ENCODE measurements at places on chromosomes 1 and 21. TPM values are rescaled to one million over a fixed set of nuclear protein-coding genes. Genes with fewer than 3 reads are reported as not detected.

GRCh38 chr21:45493401-45494001, 48.7 kb downstream of the SLC19A1 start:
- DNase-seq, result no peak

DNA sequence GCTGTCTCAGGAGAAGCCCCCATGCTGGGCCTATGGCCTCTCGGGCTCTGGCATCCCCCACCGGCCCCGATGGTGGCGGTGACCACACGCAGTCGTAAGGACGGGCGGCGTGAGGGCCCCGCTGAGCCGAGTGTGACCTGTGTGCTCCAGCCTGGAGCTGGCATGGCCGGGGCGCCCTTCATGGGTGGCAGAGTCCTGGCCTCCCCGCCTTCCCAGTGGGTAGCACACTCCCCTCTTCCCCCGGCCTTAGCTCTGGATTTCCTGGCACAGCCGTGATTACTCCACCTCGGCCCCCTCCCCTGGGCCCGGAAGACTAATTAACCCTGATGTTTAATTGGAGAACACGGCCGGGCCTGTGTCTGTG, 44.6 kb downstream of the SLX9 start:
- no peak for DNase-seq

DNA sequence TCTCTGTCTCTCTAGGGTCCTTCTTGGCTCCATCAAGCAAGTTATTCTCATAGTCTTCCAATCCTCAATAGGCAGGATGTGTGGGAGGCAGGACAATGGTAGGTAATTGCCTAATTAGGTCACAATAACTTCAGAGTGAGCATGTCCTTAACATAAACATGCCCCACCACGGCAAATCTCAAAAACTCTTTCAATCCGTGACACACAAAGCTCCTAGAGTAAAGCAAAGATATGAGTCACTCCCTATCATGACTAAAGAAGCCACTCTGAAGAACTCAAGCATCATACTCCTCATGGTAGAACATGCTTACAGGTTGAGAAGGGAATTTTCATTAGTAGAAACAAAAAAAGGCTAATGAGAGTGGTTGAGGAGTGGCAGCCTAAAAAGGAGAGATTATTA, 4.9 kb downstream of the HAO2 start:
- DNase-seq, result peak; percentile 21

GRCh38 chr1:101158424-101158823, 78.4 kb upstream of the S1PR1 start:
- no peak for DNase-seq

DNA sequence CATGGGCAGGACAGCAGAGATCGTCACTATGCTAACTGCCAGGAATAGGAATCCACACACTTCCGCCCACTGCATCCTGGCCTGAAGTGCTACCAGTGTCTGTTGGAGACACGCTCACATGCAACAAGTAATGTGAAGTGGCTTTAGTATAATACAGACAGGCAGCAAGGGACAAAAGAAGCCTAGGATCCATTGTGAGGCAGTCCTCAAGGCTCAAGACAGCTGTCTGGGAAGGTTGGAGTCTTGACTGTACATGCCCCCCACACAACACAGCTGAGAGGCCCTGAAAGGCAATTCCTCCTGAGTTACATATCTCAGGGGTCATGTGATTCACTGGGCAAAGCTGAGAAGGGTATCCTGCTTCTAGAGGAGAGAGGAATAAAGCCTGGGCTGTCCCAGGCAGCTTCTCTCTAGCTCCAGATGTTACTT, 39.9 kb upstream of the CD1D start:
- DNase-seq, result no peak

DNA sequence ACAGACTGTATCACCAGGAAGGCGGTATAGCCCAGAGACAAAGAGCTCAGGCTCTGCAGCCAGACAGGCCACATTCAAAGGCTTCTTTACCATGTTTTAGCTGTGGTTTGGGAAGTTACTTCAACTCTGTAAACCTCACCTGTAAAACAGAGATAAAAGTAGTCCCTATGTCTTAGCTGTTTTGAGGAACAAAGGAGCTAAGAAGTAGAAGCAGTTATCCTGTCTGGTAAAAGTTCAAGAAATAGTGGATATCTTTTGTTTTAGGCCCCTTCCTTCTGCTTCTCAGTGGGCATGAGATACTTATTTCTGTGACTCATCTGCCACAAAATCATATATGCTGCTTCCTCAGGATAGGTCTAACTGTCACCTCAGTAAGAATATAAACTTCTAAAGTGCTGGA, 6.5 kb downstream of the CD34 start:
- no peak for DNase-seq

GRCh38 chr1:154746622-154747299, 123.3 kb downstream of the KCNN3 start:
- DNase-seq, result peak; percentile 21

DNA sequence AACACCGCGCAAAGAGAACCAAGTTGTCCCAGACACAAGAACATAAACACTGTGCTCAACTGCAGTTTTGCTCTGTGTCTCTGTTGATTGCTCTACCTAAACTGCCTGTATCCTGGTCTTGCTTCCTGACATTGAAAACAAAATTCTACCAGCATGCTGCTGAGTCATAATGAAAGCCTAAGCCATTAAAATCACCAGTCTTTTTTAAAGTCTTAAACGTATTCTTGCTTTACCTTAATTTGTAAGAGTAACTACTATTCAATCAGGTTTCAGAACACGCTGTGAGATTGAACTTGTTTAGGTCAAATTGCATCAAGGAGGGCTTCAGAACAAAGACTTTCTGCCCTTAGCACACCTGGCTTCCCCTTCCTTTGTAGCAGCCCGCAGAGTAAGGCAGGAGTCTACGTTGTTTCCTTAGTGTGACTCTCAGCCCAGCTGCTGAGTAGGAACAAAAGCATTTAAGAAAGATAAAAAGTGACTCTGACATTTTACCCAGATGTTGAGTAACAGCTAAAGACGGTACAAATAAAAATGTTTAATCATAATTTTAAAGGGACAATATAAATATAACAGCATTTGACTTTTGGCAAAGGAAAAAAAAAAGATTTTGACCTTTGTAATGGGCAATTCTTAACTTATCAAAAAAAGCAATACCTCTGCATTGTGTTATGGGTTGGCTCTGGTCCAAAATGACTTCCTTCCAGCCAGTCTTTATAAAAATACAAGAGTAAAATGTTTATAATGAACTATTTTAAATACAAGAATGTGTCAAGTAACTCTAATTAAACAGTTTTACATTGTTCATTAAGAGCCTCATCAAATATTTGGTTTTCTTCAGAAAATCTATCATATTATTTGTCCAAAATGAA, 186.9 kb upstream of the ADGRL4 start:
- no peak for DNase-seq

DNA sequence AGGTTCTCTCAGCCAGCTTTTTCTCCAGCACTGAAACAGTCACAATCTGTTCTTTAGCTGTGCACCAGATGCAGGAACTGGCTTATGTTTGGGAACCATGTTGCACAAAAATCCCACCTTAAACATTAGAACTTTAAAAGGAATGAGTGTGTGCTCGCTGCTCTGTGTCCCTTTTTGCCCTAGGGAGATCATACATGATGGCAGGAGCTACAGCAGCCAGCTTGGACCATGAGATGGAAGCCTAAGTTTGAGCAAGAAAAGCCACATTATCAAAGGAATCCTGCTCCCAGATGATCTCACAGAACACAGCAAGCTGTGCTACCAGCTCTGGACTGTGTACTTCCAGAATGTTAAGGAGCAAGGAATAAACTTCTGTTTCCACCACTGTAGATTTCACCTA, 3.5 kb downstream of the ZBTB17 start:
- DNase-seq, result no peak

DNA sequence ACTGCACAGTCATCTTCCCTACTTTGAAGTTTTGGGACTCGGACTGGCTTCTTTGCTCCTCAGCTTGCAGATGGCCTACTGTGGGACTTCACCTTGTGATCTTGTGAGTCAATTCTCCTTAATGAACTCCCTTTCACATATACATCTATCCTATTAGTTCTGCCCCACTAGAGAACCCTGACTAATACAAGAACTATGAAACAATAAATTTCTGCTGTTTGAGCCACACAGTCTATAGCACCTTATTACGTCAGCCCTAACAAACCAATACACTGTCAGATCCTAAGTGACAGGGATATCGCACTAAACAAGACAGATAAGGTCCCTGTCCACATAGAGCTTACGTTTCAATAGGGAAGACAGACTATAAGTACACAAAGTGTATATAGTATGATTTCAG, 120.1 kb downstream of the PLPP3 start:
- DNase-seq, result no peak

DNA sequence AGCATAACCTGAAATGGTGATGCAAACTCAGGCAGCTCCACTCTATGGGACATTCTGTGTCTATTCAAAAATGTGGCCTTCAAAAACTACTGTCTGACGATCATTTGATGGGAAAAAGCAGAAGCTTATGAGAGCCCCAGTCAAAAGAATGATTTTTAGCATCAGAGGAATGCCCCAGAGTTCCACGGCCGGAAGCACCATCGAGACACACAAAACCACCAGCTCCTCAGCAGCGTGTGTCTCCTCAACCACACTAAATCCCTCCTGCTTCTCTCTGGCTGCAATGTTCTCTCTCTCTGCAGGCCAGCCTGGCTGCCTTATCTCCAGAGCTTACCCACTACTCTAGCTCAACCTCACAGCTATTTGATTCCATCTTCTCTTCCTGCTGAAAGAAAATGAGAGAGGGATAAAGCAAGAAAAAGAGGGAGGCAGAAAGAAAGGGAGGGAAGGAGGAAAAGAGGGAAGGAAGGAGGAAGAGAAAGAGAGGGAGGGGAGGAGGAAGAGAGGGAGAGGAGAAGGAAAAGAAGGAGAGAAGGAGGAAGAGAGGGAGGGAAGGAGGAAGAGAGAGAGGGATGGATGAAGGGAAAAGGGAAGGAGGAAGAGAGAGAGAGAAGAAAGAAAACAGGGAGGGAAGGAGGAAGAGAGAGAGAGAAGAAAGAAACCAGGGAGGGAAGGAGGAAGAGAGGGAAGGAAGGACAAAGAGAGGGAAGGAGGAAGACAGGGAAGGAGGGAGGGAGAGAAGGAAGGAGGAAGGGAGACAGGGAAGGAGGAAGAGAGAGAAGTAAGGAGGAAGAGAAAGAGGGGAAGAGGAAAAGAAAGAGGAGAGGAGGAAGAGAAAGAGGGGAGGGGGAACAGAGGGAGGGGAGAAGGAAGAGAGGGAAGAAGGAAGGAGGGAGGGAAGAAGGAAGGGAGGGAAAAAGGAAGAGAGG, 33.5 kb upstream of the LAPTM5 start:
- no peak for DNase-seq

GRCh38 chr1:59769736-59770095, 45.0 kb upstream of the HOOK1 start:
- peak; percentile 94 for DNase-seq

- no peak for DNase-seq
Measured at GRCh38 chr1:214494706-214495105, 56.7 kb downstream of the PTPN14 start.

GRCh38 chr21:38861989-38862683, 56.4 kb downstream of the ETS2 start:
- DNase-seq, result no peak

GRCh38 chr1:56545711-56546110, 33.7 kb downstream of the PLPP3 start:
- no peak for DNase-seq

- no peak for DNase-seq
Measured at GRCh38 chr1:81439046-81439823, 361.5 kb upstream of the ADGRL2 start.

DNA sequence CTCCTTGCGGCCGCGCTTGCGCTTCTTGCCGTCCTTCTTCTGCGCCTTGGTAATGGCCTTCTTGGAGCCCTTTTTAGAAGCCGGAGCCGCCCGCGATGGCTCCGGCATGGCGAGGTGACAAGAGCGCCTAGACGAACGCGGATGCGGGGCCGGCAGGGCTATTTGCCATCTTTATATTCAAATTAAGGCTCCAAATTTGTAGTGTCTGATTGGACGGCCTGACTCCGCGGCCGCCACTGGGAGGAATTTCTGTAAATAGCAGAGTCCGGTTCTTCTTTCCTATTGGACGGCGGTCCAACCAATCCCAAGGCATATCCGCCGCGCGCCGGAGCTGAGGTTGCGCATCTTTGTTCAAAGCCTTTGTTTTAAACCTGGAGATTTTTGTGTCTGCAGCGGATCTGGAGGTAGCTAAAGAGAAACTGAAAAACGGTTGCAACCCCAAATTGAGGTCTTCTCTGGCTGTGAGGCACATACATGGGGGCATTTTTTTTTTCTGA, 22.6 kb upstream of the RNF187 start:
- DNase-seq, result peak; percentile 90

DNA sequence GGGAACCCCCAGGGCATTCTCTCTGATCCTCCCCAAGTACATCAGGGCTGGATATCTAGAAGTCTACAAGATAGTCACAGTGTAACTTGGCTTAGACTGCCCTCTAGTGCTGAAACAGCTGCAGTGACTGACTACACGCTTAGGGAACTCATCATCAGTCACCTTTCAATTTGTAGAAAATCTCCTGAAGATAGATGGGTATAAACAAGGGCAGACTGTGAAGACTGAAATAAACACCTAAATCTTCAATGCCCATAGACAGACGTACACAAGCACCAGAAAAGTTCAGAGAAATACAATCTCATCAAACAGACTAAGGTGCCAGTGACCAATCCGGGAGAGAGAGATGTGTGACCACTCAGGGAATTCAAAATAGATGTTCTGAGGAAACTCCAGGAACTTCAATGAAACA, 46.6 kb downstream of the PACC1 start:
- peak; percentile 83 for DNase-seq

IFNLR1 gene
- 1.4 TPM for total RNA-seq

SUSD4 gene
- total RNA-seq, result not detected

RNU1-1 gene
- 1,866 TPM for total RNA-seq

CR1 gene
- not detected for total RNA-seq

FCGR1A gene
- not detected for total RNA-seq

PHACTR4 gene
- 66.2 TPM for total RNA-seq

HCRTR1 gene
- total RNA-seq, result not detected

SELENON gene
- 61.5 TPM for total RNA-seq

USP21 gene
- total RNA-seq, result 51.8 TPM

EXO1 gene
- 37.7 TPM for total RNA-seq

SPRR5 gene
- not detected for total RNA-seq

Measured in A673 (cell line).